ENCODE measurements at places on chromosomes 7 and 10. TPM values are rescaled to one million over a fixed set of nuclear protein-coding genes. Genes with fewer than 3 reads are reported as not detected.

GRCh38 chr7:7552199-7552598 is 14.5 kb upstream of the MIOS start:
- H3K27me3 ChIP-seq: no peaks in the 10 kb centered on the region
- H3K27ac ChIP-seq: no peak overlapping the region
- no peak overlapping the region for H3K4me3 ChIP-seq
- H3K36me3 ChIP-seq: no peaks in the 10 kb centered on the region
- no peaks in the 10 kb centered on the region for H3K4me1 ChIP-seq
- no peak for DNase-seq

The GIMAP7 gene
- total RNA-seq: 171 TPM

The GBX1 gene
- not detected for total RNA-seq

- peaks cover 40% of the 10 kb centered on the region for H3K4me1 ChIP-seq
- peaks cover 17% of the 10 kb centered on the region for H3K27me3 ChIP-seq
- H3K36me3 ChIP-seq: peaks cover 31% of the 10 kb centered on the region
- peak within 1 kb of the TSS; percentile 86 for H3K4me3 ChIP-seq
- peak; percentile 98 for DNase-seq
These were observed at the start of gene C10orf88 for GRCh38 chr10:122953902-122954730. Gene C10orf88, minus strand, starts transcription at chr10:122954227. Its CDS starts 49 bp downstream, at chr10:122954178.

- H3K27me3 ChIP-seq: peaks cover 86% of the 10 kb centered on the region
- H3K4me3 ChIP-seq: no peak overlapping the region
- H3K27ac ChIP-seq: no peak overlapping the region
These were observed 3.7 kb upstream of the HOXA7 start for GRCh38 chr7:27160145-27160545.

The PTPN20 gene
- 0.45 TPM for total RNA-seq

The PIK3AP1 gene
- 5.7 TPM for total RNA-seq

Measured in activated CD4-positive, alpha-beta memory T cell treated with anti-CD3 and anti-CD28 coated beads, Interleukin-2, amount 10 ng/mL, durations not matched to agents 7 days and 5 days (primary cell).